ENCODE measurements at places on chromosomes 12 and 14. TPM values are rescaled to one million over a fixed set of nuclear protein-coding genes. Genes with fewer than 3 reads are reported as not detected.

GRCh38 chr12:111296906-111297463, 71.9 kb downstream of the PHETA1 start:
- H3K36me3 ChIP-seq: no peaks in the 10 kb centered on the region
- H3K27me3 ChIP-seq: peaks cover 3% of the 10 kb centered on the region
- H3K4me1 ChIP-seq: no peaks in the 10 kb centered on the region
- no peak overlapping the region for H3K4me3 ChIP-seq
- DNase-seq: no peak

- no peaks in the 10 kb centered on the region for H3K4me1 ChIP-seq
- H3K27ac ChIP-seq: no peak overlapping the region
- no peak for DNase-seq
- no peaks in the 10 kb centered on the region for H3K36me3 ChIP-seq
- H3K4me3 ChIP-seq: no peak overlapping the region
- peaks cover 2% of the 10 kb centered on the region for H3K27me3 ChIP-seq
These were observed 3.9 kb downstream of the RNASE11 start for GRCh38 chr14:20583908-20584307.

- H3K27ac ChIP-seq: no peak overlapping the region
- no peaks in the 10 kb centered on the region for H3K27me3 ChIP-seq
- DNase-seq: no peak
These were observed 790.6 kb downstream of the DIO2 start for GRCh38 chr14:79420725-79421124.

DNA sequence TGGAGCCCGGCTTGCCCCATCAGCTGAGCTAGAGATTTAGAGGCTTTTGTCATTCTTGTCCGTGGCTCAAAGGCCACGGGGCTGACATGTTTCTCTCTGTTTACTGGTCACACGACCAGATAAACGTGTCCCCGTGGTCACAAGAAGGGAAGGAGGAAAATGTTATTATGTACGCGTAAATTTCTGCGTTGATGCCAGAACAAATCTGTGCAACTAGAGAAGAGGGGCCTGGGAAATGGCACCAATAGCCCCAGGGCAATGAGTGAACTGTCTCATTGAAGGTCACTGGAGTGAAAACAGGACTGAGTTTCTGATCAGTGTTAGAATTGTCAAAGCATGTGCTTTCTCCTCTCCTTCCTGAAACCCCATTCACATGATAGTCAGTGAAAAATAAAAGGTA, 25.3 kb downstream of the OAS2 start:
- H3K4me1 ChIP-seq: no peaks in the 10 kb centered on the region
- no peaks in the 10 kb centered on the region for H3K36me3 ChIP-seq
- H3K27ac ChIP-seq: no peak overlapping the region
- peaks cover 26% of the 10 kb centered on the region for H3K27me3 ChIP-seq

- H3K4me1 ChIP-seq: peaks cover 44% of the 10 kb centered on the region
- H3K27me3 ChIP-seq: no peaks in the 10 kb centered on the region
- no peaks in the 10 kb centered on the region for H3K36me3 ChIP-seq
These were observed at the start of gene PLEKHG3 for GRCh38 chr14:64704143-64704742. PLEKHG3 (plus strand) TSS chr14:64704424; CDS start chr14:64727632, 23,208 bp downstream.

GRCh38 chr12:27293463-27293862, 39.2 kb upstream of the BMAL2 start:
- H3K4me1 ChIP-seq: no peaks in the 10 kb centered on the region
- H3K4me3 ChIP-seq: no peak overlapping the region
- H3K27ac ChIP-seq: no peak overlapping the region
- H3K36me3 ChIP-seq: no peaks in the 10 kb centered on the region

GRCh38 chr14:49970474-49971147, 77.7 kb downstream of the ARF6 start:
- peak overlapping the region; percentile 100 for H3K27ac ChIP-seq
- no peaks in the 10 kb centered on the region for H3K27me3 ChIP-seq
- H3K36me3 ChIP-seq: no peaks in the 10 kb centered on the region
- no peak for DNase-seq
- peak overlapping the region; percentile 29 for H3K4me3 ChIP-seq

GRCh38 chr12:16155938-16156337, 121.5 kb downstream of the SLC15A5 start:
- no peaks in the 10 kb centered on the region for H3K4me1 ChIP-seq
- no peak for DNase-seq
- H3K36me3 ChIP-seq: no peaks in the 10 kb centered on the region
- H3K27ac ChIP-seq: no peak overlapping the region
- no peak overlapping the region for H3K4me3 ChIP-seq
- H3K27me3 ChIP-seq: no peaks in the 10 kb centered on the region

The KSR2 gene
- total RNA-seq: 0.15 TPM

The KCNC2 gene
- total RNA-seq: not detected

The RDH12 gene
- total RNA-seq: not detected

The CCDC85C gene
- total RNA-seq: 96.6 TPM

The SLC15A4 gene
- total RNA-seq: 29.1 TPM
